ENCODE measurements at places on chromosomes 2 and 18. TPM values are rescaled to one million over a fixed set of nuclear protein-coding genes. Genes with fewer than 3 reads are reported as not detected.

- no peak for DNase-seq
Measured at GRCh38 chr2:237995036-237995435, 28.2 kb downstream of the UBE2F start.

- peak; percentile 69 for DNase-seq
Measured at GRCh38 chr2:230925879-230926765, 1.1 kb upstream of the GPR55 start.

GRCh38 chr2:72886505-72887031, 640 bp upstream of the SPR start:
- no peak for DNase-seq

GRCh38 chr2:48450936-48451602, 78.9 kb upstream of the STON1 start:
- DNase-seq = no peak

DNA sequence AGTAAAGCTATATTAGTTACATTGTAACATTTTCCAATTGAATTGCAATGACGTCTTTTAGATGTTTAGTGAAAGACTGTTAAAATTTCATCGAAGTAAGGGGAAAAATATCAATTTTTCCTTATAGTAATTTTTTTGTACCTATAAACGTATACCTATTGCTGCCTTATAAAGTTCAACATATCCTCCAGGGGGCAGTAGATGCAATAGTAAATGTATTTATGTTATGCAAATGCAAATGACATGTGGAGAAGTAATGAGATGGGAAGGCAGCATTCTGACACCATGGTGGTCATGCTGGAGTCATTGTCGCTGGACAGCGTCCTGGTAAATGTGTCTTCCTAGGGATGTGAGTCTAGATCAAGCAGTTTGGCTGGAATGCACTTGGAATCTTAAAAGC, 38.7 kb downstream of the MSTN start:
- DNase-seq = no peak

The ST3GAL5 gene
- 33.1 TPM for total RNA-seq

The LCT gene
- 0.77 TPM for total RNA-seq

- no peak for DNase-seq
Measured at GRCh38 chr18:57337890-57338289, 14.5 kb upstream of the ST8SIA3 start.

DNA sequence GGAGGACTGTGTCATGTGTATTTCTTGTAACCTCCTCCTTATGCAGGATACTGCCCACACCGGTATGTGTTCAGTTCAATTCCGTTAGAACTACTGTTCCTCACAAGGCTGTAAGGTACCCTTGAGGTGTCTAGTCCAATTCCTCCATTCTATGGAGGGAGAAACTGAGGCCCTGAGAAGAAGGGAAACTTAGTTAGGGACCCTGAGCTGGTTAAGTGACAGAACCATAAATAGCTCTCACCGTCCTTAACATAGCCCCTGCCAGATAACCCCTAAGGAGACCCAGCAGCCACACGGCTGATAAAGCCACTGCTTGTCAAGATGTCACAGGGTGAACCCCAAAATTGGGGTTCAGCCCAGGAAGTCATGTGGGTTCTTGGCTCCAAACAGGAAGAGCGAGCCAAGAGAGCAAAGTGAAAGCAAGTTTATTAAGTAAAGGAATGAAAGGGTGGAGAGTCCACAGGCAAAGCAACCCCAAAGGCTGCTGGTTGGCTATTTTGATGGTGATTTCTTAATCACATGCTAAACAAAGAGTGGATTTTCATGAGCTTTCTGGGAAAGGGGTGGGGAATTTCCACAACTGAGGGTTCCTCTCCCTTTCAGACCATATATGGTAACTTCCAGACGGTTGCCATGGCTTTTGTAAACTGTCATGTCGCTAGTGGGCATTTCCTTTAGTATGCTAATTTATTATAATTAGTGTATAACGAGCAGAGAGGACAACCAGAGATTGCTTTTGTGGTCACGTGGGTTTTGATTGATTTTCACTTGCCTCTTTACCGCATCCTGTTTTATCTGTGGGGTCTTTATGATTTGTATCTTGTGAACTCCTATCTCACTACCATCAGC, 83.4 kb upstream of the RTN4 start:
- DNase-seq = no peak

The MYOM1 gene
- 3.9 TPM for total RNA-seq

- DNase-seq = no peak
Measured at GRCh38 chr2:204353823-204354222, 191.5 kb upstream of the PARD3B start.

DNA sequence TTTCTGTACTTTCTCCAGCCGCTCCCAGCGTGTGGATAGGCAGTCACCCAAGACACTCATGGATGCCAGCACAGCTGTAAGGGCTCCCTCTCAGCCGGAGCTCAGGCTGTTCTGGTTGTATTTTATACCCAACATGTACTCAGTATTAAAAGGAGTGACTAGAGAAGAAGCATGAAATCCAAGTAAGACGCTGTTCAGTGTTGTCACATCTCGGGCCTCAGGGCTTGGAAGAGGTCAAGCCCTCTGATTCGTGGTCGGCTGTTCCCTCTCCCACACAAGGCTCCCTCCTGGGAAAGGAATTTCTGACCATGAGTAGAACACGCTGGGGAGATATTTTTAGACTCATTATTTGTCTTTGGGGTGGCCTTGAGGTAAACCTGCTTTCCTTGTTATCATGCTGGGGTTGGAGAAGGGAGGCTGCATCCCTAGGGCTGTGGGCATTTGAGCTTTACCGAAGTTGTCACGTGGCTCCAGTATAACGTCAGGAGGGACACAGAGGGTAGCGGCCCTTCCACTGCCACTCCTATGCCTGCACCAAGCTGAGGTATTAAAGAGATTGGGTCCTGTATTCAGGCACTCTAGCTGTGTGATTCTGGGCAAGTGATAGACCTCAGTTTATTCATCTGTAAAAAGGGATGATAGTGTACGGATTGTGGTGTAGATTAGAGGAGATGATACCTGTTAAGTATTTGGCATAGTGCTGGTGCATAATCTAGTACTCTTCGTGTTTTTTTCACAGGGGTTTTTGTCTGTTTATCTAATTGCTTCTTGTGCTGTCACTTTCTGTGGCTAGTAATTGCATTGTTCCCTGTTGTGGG, 34.1 kb downstream of the HK2 start:
- no peak for DNase-seq
